ENCODE measurements at places on chromosomes 7 and 10.
A peak's percentile ranks its signal among the peaks of the same experiment; 100 is the strongest.

DNA sequence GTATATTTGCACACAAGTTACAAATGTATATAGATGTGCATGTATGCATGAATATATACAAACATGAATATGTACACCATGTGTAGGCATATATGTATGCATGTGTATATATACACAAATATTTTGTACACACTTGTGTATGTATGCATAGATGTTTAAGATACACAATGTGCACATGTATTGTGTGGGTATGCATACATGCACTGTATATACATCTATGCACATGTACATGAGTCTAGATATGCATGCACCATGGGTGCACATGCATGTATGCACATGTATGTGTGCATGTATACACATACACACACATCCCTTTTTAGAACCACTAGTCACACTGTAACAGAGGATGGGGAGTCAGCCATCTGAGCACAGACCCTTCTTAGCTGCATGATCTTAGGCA, 249.4 kb downstream of the COBL start:
- no peak for DNase-seq

DNA sequence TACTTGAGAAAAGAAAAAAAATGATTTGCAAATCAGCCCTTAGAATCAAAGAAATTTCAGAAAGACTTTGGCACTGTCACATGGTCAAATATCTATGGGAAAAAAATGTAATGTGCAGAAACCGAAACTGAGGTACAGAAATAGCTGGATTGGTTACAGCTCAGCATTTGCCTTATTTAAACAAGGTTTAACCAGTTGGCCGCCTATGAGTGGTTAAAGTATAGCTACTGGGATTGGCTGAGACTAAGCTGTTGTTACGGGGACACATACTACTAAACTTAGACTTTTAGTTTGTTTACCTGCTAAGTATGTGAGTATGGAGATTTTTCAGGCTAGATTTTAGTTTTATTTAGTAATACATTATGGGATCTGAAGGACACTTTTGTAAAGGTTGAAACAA, 38.6 kb downstream of the SFTPD start:
- no peak for DNase-seq

DNA sequence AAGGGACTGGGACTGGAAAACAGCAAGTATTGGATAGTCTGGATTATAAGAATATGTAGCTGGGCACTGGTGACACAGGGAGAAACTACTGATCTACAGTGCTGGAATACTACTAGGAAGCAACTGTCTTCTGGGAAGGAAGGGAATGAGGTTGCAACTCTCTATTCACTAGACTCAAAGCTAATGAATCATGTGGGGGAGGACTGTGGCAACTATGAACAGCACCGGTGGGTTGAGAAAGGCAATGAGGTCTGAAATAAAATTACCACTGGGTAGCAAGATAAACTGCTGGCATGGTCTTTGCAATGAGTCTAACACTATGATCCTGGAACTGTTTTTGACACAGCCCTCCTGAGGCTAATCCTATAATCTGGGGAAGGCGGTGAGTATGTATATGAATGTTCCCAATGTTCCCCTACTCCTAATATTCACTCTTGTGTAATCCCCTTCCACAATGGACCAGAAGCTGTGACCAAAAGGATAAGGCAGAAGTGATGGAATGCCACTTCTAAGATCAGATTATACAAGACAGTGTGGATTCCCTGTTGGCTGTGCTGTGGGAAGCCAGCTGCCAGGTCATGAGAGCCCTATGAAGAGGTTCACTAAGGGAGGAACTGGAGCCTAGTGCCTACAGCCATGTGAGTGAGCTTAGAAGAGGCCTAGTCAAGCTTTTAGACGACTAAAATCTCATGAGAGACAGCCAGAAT, 101.3 kb upstream of the DNAJB12 start:
- no peak for DNase-seq

DNA sequence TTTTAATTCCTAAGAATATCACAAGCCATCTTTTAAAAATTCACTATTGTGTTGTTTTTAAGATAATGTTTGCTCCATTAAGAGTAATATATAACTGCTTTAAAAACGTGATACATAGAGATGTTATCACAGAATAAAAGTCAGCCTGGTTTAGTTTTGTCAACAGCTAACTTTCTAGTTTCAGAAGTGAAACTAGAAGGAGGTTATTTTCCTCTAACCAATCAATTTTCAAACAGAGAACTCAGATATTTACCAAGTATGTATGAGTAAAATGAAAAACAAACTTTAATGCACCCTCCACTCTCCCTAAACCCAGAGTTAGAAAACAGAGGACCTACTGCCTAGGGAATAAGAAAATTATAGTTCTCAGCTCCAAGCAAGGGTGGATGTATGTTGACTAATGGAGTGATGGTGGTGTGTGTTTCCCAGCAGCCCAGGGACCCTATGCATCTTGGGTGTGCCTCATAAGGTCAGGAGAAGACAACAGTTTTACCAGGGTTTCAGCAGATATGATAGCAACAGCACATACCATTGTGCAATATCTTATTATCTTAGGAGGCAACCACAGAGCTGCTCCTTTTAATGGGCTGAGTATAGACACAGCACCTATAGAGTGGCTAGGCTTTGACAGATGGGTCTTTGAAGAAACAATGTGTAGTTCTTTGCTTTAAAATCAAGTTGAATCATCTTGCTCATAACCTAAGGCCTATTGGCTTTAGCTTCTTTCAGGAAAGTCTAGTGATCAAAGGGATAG, 58.4 kb downstream of the PTPRZ1 start:
- no peak for DNase-seq

- DNase-seq: peak; percentile 76
Measured at GRCh38 chr7:131231381-131232220, 96.1 kb upstream of the MKLN1 start.

DNA sequence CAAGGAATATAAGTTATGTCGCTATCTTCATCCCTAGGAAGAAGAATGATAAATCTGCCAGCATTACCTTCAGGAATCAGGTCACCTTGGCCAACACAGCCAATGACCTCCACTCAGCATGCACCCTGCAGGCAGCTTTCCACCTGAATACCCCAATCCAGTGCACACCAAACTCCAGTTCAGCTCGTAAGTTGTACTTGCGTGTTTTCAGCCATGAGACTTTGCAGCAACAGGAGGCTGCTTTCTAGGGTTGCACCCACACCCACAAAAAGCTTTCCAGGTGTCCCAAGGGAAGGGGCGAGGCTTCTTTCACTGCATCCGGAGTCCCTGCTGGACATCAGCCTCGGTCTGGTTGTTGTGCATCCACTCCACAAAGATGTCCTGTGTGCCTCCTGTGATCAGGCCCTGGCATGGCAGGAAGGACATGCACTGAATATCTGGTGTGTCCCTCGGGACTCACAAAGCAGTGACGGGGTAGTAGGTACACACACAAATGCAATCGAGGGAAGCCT, 282.9 kb downstream of the GRID1 start:
- no peak for DNase-seq

GRCh38 chr10:111204838-111205237, 128.0 kb downstream of the ADRA2A start:
- no peak for DNase-seq

- no peak for DNase-seq
Measured at GRCh38 chr7:112416127-112416526, 34.1 kb upstream of the IFRD1 start.

GRCh38 chr7:110186334-110186733, 904.6 kb upstream of the LRRN3 start:
- DNase-seq: no peak

DNA sequence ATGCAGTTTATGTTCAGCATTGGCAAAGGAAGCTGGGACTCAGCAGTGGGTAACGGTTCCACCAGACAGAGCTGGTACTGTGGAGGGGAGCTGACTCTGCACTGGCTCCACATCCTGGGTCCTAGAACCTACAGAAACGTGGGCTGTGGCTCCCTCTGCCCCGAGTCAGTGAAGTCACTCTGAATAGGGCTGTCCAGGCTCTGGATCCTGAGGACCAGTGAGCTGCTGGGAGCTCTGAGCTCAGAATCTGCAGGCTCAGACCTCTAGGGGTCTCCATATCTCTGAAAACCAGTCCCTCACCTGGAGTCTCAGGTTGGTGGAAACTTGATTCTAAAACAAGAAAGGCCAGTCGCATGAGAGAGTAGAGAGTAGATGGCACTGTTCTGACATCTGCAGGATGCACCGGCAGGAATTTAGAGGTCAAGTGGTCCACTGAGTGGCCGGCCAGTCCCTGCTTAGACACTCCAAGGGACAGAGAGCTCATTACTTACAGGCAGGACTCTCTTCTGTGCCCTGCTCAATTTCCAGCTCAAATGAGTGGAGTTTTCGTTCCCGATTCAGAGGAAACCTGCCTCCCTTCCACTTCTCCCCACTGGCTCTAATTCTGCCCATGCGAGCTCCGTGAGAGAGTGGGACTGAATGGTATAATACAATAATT, 18.6 kb downstream of the NPFFR1 start:
- no peak for DNase-seq

GRCh38 chr10:103870516-103870915, 15.1 kb upstream of the SH3PXD2A start:
- DNase-seq: no peak

DNA sequence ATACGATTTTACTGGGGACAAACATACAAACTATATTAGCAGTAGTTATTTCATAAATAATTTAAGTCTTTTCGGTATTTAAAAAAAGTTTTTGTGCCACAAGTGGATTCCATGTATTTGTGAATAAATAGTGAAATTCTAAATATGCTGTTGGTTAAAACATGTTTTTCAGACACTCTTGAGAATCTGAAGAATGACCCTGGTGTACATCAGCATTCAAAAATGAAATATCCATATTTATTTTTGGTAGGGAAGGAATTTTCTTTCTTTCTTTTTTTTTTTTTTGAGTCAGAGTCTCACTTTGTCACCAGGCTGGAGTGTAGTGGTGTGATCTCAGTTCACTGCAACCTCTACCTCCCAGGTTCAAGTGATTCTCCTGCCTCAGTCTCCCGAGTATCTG, 136.1 kb upstream of the CDK6 start:
- DNase-seq: no peak

DNA sequence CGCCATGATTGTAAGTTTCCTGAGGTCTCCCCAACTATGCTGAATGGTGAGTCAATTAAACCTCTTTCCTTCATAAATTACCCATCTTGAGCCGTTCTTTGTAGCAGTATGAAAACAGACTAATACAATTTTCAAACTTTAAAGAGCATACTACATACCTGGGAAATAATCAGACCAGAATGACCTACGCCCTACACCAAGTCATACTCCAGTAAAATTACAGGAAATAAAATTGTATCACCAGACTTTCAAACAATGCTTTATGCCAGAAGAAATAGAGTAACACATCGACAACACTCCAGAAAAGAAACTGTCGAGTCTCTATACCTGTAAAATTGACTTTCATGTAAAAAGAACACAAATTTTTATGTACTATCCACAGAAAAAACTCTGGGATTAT, 18.7 kb downstream of the RSU1 start:
- DNase-seq: no peak

DNA sequence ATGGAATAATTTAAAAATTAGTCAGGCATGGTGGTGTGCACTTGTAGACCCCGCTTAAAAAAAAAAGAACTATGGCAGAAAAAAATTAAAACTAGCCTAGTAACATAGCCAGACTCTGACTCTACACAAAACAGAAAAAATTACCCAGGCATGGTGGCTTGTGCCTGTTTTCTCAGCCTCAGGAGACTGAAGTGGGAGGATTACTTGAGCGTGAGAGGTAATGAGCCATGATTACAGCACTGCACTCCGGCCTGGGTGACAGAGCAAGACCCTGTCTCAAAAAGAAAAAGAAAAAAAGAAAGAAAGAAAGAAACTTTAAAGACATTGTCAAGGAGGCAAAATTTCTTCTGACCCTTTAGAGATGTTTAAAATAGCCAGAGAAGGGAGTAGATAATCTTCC, 109.0 kb upstream of the TMEM106B start:
- no peak for DNase-seq

GRCh38 chr7:114903131-114903530, 18.8 kb upstream of the MDFIC start:
- no peak for DNase-seq

DNA sequence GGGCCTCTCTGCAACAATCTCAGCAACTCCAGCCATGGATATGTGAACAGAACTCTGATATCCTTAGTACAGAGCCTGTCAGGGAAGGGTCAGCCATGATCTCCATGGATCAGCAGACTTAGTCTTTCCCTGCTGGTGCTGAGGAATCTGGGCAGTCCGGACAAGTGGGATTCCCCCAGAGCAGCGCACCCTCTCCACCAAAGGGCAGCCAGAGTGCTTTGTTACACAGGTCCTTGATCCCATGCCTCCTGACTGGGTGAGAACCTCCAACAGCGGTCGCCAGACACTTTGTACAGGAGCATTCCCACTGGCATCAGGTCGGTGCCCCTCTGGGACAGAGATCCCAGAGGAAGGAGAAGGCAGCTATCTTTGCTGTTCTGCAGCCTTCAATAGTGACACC, 38.9 kb downstream of the TPK1 start:
- DNase-seq: no peak

DNA sequence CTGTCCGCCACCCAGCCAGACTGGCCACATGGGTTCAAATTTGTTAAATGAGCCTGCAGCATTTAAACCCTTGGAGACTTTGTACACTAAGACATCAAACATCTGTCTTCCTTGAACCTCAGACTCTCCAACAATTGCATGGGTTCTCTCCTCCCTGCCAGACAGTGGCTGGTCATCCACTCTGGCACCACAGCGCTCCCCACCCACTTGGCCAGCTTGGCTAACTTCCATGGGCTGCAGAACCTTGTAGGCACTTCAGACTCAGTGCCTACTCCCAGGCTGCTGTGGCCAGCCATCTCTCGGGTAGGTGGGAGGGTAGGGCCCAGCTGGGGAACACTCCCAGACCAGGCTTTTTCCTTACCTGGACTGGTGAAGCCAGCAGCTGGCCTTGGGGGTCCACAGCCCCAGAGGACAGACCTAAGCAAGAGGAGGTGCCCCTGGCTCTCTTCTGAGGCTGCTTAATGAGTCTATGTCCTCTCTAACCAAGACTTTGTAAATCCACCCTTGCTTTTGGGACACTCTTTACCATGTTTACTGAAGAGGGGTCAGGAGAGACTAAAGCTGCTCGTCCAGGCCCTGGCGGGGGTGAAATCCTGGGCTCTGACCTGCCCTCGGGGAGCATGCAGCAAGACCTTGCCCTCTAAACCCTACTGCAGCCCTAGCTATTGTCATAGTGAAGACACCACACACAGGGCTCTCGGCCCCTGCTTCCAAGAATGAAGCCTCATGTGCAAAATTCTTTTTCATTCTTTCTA, 82.7 kb downstream of the ARHGAP22 start:
- no peak for DNase-seq

- DNase-seq: peak; percentile 56
Measured at GRCh38 chr10:27744802-27745731, 552 bp downstream of the MKX start.
